Fibroblast of skin of left quadriceps (primary cell): ENCODE measurements at places on chromosomes 12 and 14.
A peak's percentile ranks its signal among the peaks of the same experiment; 100 is the strongest.

DNA sequence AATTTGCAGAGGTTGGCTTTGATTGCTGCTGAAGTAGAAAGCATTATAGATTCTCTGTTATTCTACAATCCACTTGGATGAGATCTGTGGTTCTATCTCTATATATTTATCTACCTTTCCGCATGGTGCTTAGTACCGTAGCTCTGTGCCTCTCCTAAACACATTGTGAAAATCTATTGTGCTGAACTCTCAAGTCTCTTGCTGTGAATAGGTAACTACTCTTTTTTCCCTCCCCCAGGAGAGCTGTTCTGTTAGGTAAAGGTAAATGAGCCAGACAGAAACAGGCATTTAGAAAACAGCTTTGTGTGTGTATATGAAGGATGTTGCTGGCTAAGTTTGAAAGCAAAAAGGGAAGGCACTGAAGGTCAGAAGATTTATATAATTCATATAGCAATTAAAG lies 112.6 kb downstream of the BRMS1L start:
- DNase-seq, result no peak

DNA sequence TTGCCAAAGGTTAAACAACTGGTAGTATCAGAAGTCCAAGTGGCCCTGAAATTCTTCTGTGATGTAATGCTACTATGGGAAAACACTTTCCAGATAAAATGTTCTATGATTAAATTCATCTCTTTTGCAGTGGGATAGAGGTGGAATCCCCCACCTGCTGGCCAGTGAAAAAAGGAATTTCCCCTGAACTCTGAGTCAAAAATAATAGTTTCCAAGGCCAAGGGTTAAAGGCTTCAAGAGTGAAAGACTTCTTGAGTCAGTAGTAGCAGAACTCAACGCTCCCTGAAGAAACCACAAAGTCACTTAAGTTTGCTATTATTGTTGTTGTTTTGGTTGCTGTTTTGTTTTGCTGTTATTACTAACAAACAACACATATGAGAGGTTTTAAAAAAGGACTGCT lies 330.8 kb downstream of the SOX5 start:
- no peak for DNase-seq

DNA sequence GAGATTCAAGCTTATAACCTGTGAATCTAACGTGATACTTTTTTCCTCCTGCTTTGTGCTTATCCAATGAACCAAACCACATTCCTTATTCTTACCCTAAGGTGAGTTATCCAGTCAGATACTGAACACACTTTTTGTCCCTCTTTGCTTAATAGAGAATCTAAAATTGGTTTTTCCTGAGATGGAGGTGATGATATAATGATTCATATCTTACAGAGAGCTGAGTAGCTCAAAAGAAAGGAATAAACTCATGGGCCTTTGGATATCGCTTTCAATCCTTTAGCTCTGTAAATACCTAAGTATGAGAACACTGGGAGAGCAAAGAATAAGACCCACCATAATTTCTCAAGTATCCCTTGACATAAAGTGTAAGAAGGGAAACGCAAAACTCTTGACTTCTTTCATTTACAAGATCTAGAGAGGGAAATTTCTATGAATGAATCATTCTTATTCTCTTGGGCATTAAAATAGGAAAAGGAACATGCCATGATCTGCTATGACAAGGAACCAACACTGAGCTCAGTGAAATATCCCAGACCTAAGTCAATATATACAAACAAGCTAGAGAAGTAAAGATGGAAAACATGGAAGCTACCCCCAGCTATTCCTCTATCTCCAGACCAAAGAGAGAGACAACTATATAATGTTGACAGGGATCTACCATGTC lies 81.8 kb upstream of the STAC3 start:
- no peak for DNase-seq

DNA sequence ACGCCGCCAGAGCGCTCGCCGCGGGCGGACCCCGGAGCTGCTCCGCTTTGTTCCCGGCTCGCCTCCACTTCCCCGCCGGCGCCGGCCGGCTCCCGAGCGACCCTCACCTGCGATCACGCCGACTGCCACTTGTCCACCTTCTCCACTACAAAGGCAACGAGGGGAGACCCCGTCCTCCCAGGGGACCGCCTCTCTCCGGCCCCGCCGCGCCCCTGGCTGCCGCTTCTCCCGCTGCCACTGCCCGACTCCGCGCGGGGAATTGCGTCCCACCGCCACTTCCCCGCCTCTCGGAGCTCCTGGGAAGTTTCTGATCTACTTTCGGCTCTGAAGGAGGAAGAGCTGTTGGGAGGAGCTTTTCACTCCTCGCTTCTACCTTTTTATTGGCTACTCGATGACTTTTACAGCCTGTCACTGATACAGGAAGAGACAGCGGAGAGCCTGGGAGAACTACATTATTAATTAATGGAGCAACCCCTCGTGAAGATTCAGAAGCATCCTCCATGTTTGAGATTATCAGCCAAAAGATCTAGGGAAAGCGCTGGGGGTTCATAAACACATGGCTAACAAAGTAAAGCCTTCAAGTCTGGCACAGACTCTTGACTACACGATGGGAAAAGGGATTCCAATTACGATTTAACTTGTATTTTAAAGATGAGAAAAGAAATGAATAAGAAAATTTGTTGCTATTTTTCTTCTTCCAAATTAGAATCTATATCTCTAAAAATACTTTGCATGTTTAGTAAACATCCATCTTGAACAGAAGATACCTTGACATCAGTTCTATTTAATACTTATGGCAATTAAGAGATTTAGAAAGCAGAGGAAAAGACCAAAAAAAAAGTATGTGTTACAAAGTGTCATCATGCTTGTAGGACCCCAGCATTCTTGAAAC lies at the start of gene BAZ1A:
Gene BAZ1A, minus strand, starts transcription at position 330 of the 892 bp plus-strand sequence. CDS start 756 bp downstream, outside the sequence.
- DNase-seq, result peak; percentile 87

DNA sequence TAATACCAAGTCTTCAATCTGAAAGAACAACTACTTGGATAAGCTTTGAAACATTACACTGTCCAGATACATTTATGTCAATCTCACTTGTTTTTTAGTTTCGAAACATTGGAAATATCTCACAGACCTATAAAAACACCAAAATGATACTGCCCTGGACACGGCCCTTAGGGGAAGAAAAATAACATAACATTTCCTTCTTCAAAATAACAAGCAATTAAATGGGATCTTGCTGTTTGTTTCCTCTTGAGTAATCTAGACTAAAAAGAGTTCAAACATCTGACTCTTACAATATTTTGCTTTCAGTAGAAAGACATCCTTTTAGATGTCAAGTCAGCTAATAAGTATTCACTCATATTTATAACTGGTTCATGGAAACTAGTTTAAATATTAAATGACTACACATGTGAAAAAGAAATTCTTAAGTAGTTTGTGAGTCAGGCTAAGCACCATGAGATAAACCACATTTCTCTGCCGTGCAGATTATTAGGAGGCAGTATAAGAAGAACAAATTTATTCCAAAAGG lies 87.5 kb downstream of the EPS8 start:
- DNase-seq, result peak; percentile 63

GRCh38 chr14:96187216-96188031 lies 17.2 kb upstream of the BDKRB2 start:
- DNase-seq, result no peak

DNA sequence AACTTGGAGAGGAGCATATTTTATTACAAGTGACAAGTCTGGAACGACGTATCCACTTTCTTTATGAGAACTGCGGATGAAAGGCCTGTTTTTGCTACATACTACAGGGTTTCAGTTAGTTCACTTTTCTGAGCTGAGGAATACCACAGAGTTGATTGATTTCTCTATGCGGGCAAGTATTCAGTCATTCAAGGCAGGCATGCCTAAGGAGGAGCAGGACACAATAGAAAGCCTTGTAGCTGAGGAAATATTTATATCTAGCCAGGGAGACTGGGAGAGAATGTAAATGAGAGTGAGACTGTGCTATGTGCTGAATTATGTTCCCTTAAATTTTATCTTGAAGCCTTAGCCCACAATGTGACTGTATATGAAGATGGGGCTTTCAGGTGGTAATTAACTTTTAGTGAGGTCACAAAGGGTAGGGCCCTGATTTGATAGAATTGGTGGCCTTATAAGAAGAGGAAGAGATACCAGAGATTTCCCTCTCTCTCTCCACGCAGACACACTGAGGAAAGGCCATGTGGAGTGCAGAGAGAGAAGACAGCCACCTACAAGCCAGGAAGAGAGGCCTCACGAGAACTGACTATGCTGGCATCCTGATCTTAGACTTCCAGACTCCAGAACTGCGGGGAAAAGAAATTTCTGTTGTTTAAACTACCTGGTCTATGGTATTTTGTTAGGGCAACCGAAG lies 459.0 kb upstream of the ATP2B1 start:
- no peak for DNase-seq

GRCh38 chr14:103998027-103998426 lies 55.7 kb upstream of the RD3L start:
- DNase-seq, result no peak

GRCh38 chr12:98471085-98471484 lies 44.3 kb upstream of the TMPO start:
- no peak for DNase-seq

GRCh38 chr14:34926552-34926951 lies 51.4 kb upstream of the BAZ1A start:
- no peak for DNase-seq

DNA sequence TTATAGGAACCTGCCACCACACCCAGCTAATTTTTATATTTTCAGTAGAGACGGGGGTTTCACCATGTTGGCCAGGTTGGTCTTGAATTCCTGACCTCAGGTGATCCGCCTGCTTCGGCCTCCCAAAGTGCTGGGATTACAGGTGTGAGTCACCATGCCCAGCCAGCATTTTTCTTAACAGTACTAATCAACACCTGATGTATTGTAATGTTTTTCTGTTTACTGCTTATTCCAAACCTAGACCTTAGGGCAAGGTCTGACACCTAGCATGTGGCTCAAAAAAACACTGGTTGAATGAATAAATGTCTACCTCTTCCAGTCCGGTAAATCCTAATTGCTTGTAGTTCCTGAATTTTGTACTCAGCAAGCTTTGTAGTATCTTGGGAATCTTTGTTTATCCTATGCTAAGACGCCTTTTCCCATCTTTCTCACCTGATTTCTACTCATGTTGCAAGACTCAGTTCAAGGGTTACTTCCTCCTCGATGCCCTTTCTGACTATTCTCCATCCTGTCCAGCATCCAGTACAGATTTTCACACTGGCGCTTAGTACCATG lies 2.8 kb downstream of the PAN2 start:
- DNase-seq, result no peak

DNA sequence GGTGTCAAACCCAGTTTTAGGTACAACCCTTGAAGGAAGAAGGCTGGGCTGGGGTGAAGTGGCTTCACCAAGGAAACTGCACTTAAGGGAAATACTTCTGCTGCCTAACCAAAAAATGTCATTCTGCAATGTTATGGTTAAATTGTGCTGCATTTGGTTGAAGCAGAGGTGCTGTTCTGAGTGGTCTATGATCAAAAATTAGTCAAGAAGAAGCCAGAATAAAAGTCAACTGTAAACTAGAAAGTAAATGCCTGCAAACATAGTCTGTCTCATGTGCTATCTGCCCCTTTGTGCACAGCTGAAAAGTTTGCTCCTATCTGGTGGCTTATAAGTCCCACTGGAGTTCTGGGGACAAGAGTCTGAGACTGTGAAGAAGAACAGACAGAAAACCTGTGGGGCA lies 158.8 kb downstream of the C12orf42 start:
- DNase-seq, result no peak

DNA sequence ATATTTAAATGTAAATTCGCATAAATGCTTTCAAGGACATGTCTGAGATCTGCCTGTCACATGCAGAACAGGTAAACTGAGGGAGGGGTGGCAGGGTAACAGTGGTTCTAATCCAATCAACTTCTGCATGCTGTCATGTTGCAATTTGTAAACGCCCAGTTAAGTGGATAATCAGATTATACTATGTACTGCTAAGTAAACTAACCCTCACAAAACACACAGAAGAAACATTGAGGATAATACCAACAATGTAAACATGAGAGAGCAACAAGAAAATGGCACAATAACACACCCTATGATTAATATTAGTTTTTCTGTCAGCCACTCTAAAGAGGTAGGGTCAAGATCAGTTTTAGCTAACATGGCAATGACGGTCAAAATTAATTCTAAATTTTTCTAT lies 123.7 kb downstream of the KIF21A start:
- DNase-seq, result no peak

- DNase-seq, result peak; percentile 44
Measured at GRCh38 chr12:106415134-106415533, 57.6 kb downstream of the POLR3B start.

GRCh38 chr14:77837926-77838325 lies 38.0 kb downstream of the ADCK1 start:
- DNase-seq, result no peak

DNA sequence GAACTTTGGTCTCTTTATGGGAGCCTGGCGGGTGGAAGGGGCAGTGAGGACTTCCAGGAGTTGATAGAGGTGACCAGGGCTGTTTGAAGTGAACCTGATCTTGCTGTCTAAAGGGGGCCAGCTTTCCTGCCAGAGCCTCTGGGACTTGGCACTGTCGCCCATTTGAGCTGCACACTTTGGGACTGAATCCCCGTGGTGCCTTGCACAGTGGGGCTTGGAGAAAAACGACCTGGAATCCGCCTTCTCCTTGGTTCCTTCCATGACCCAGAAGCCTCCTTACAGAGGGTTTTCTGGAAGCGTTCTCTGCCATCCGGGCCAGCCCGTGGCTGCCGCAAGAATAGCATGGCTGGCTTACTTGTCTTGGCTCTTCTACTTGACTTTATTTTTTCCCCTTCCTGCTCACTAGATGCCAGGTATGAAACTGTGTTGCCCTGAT lies 2.0 kb downstream of the RFLNA start:
- no peak for DNase-seq

DNA sequence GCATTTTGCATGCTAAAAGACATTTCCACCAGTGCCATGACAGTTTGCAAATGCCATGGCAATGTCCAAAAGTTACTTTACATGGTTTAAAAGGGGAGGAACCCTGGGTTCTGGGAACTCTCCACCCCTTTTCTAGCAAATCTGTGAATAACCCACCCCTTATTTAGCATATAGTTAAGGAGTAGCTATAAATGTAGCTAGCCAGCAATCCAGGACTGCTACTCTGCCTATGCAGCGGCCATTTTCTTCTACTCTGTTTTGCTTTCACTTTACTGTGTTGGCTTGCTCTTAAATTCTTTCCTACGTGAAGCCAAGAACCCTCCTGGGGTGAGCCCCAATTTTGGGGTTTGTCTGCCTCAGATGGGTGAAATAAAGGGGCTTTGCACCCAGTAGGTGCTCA lies 141.0 kb downstream of the PTPN11 start:
- DNase-seq, result no peak

- no peak for DNase-seq
Measured at GRCh38 chr14:59309291-59309900, 120.9 kb downstream of the DAAM1 start.
